ENCODE measurements at places on chromosomes 7 and 10. TPM values are rescaled to one million over a fixed set of nuclear protein-coding genes. Genes with fewer than 3 reads are reported as not detected.

DNA sequence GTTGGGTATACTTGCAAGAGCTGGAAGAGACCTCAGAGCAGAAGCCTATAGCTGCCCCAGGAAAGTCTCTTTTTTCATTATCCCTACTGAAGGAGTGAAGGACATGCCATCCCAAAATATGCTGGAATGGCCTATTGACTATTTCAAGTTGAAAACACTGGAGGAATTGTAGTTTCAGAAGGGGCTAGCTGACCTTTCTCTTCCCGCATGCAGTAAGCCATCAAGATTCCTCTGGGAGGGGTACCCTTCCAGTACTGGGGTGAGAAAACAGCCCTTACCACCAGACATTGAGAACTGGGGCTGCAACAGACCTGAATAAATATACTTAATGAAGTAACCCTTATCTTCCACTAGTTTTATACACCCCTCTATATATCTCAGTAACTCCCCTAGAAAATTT, 41.7 kb downstream of the CHCHD3 start:
- DNase-seq, result no peak

DNA sequence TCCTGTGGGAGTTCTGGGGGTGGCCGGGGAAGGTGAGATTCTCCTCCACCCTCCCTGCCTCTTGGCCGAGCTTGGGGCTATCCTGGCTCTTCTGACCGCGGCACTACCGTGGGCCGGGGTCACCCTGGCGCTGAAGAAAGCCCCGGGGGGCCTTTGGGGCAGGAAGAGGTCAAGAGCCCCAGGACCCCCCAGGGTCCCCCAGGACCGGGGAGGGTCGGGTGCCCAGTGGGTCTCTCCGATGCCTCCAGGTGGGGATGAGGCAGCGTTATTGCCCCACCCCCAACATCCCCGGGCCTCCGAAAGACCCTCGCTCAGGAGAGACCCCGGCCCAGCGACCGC, 439 bp upstream of the KNDC1 start:
- DNase-seq, result no peak

DNA sequence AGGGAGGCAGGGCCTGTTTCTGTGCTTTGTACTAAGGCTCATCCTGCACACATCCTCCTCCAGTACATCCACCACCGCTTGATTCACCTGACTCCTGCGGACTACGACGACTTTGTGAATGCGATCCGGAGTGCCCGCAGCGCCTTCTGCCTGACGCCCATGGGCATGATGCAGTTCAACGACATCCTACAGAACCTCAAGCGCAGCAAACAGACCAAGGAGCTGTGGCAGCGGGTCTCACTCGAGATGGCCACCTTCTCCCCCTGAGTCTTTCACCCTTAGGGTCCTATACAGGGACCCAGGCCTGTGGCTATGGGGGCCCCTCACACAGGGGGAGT, 10.2 kb downstream of the NDST2 start:
- no peak for DNase-seq

- no peak for DNase-seq
These were observed 65.0 kb upstream of the TES start for GRCh38 chr7:116145245-116145852.

DNA sequence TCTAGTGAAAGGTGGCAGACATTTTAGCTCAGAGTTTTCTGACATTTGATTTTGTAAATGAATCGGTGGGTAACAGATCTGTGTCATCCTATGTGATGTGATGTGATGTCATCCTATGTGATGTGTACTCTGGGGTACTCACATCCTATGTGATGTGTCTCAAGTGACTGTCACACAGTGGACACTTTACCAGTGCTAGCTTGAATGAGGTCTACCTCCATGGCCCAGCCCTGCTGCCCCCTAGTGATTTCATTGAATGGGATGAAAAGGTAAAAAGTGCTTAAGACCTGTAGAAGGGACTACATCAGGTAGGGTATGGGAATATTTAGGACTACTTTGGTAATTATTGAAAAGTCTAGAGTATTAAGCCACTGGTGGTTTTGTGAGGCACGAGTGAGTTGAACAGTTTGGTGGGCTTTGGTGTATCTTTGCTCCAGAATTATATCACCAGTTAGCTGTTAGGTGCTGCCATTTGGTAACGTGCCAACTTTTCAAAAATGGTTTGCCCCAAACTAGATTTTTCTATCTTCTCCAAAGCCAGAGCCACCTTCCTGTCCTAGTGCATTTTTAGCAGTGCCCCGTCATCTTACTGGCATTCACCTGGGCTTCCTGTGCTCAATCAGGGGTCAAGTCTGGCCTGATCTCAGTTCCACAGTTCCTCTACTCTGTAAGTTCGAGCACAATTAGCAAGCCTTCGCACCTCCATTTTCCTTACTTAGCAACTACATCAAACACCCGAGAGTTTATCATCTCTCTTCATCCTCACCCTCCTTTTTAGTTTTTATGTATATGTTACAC, 9.7 kb downstream of the EIF4H start:
- DNase-seq, result no peak

DNA sequence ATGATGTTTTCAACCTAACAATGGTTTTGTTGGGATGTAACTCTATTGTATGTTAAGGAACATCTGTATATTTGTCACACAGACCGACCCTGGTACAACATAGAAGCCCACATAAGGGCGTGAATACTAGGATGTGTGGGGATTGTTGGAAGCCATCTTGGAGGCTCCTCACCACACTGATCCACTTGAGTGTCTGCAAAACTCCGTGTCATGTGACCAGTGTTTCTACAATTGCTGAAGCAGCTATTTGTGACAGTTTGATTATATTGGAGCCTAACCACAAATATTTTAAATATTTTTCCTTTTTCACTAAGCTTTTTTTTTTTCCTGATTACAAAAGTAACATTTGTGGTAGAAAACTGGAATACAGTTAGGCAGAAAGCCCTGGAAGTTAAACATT, 27.9 kb downstream of the RALA start:
- no peak for DNase-seq

- no peak for DNase-seq
These were observed 1029.5 kb upstream of the LRRN3 start for GRCh38 chr7:110061387-110061786.

GRCh38 chr10:80131499-80131901, 1.0 kb upstream of the PLAC9 start:
- DNase-seq, result no peak

GRCh38 chr10:17453035-17453372, 1.4 kb downstream of the ST8SIA6 start:
- DNase-seq, result no peak

DNA sequence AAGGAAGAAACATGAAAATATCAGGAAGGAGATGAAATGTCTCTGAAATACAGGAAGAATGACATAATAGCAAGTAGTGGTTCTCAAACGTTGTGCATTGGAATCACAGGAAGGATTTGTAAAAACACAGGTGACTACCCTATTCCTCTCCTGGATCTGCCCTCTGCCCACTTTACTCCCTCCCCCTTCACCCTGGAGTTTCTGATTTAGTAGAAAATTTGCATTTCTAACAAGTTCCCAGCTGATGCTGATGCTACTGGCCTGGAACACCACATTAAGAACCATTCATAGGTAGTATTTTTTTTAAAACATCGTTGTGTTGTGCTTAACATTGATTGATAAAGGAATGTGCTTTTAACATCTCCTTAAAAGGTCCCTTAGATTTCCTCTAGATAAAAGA, 130.9 kb downstream of the PHF14 start:
- DNase-seq, result no peak

DNA sequence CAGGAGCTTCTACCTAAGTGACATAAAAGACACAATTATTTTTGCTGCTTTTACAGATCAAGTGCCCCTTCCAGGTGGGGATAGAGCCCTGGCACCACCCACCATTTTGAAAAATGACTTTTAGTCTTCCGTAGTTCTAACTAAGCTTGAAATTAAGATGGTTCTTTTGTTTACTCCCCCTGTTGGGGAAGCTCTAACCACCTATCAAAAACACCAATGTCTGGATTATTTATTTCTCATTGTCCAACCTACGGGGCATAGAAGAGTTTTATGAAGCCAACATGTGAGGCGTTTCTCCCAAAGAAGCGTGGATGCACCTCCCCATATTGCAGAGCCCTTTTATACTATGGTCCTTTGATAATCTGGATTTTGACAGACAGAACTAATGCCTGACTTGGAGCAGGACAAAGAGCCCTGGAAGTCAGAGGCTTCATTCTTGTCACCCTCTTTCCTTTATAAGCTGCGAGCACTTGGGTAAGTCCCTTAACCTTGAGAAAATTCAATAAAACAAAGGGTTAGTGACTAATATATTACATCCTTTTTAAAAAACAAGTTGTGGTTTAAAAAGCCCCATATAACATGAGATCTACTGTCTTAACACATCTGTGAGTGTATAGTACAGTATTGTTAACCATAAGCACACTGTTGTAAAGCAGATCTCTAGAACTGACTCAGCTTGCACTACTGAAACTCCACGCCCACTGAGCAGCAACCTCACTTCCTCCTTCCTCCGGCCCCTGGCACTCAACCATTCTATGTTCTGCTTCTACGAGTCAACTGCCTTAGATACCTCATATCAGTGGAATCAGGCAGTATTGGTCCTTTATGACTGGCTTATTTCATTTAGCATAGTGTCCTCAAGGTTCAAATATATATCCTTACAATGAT, 67.5 kb downstream of the ATXN7L1 start:
- no peak for DNase-seq

DNA sequence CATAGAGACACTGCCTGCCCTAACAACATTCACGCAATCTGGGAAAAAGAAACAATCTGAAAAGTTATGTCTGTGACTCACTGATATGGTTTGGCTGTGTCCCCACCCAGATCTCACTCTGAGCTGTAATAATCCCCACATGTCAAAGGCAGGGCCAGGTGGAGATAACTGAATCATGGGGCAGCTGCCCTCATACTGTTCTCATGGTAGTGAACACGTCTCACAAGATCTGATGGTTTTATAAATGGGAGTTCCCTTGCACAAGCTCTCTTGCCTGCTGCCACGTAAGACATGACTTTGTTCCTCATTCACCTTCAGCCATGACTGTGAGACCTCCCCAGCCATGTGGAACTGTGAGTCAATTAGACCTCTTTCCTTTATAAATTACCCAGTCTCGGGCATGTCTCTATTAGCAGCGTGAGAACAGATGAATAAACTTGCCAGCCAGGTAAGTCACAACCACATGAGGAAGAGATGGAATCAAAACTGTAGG, 341.5 kb upstream of the AOAH start:
- DNase-seq, result no peak

Gene COL26A1
- total RNA-seq, result not detected

Gene UTF1
- total RNA-seq, result not detected

Gene AKR1C4
- total RNA-seq, result not detected

Gene NPFFR1
- not detected for total RNA-seq

Gene TMEM26
- total RNA-seq, result 0.17 TPM

Gene TMUB1
- 40.9 TPM for total RNA-seq

Gene TMEM229A
- total RNA-seq, result not detected

Gene CNPY1
- total RNA-seq, result not detected

Gene ANKRD30A
- total RNA-seq, result not detected

Gene PILRA
- total RNA-seq, result 3.4 TPM

Data from esophagus muscularis mucosa (tissue), 4 donors.